HT1080 (cell line): ENCODE measurements at places on chromosomes 3 and 15. TPM values are rescaled to one million over a fixed set of nuclear protein-coding genes. Genes with fewer than 3 reads are reported as not detected.
A peak's percentile ranks its signal among the peaks of the same experiment; 100 is the strongest.

PPARG gene
- 1.7 and 2.6 TPM in 2 replicates for total RNA-seq

DNA sequence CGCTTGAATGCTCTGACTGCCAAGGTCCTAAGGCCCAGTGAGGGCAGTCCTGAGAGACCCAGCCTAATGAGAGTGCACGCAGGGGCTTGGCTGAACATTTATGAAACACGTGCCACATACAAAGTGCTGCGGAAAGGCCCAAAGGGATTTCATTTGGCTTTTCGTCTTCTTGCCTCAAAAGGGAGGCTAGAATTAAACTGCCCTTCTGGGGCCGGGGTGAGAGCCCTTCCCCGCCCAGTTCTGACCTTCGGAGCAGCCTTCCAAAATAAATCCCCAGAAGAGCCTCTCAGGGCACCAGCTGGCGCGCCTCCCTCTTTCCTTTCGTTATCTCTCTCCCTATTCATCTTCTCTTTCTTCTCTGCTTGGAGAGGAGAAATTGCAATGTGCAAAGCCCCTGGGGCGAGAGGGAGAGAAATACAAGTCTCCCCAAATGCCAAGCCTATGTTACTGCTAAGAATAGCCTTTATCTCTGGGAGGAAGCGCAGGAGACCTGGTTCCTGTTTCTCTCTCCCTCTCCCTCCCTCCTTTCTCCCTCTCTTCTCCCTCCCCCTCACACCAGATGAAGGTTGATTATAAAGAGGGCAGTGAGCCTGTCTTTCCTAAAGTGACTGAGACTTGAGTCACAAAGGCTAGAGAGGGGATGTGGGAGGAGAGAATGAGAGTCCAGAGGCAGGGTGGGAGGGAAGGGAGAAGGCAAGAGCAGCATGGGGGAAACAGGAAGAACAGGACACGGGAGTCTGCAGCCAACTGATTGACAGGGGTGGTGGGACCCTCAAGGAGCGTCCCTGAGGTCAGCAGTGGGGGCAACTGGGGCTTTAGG lies 36.7 kb upstream of the NDUFB4 start:
- peak; percentile 94 for DNase-seq

- DNase-seq, result no peak
These were observed 308.5 kb downstream of the SV2B start for GRCh38 chr15:91408476-91409076.

ADGRG7 gene
- not detected in 2 replicates for total RNA-seq

DNA sequence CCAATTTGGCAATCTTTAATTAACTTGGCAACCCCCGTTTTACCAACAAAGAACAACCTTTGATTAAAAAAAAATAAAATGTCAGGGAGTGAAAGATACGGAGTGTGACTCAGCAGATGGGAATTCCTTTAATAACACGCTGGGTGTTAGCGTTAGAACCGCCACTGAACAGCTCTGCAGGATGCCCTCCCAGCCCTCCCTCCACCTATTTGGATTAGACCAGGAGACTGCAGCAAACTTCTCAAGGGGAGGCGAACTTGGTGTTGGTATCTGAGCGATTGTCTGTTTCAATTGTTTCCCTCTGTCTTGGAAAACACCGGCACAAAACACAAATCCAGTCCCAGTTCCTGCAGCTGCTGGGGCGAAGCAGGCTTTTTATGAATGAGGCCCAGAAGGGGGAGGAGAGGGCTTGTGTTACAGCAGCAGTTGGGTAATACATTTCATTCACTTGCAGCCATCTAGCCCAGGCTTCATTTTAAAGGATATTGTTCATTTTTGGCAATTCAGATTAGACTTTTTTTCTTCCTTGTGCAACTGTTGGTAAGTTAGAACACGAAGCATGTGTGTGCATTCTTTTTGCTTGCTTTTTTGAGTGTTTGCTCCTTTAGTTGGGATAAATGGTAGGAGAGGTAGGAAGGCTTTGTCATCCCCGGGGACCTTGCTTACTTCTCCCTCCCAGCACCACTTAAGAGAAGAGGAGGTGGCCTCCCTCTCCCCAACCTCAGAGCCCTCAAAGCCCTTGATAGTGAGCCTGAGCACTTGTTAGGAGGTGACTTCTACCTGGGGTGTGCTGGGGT lies 152.3 kb downstream of the IGF1R start:
- DNase-seq, result peak; percentile 81

- no peak for DNase-seq
These were observed 10.9 kb downstream of the ITIH3 start for GRCh38 chr3:52805270-52806039.

DNA sequence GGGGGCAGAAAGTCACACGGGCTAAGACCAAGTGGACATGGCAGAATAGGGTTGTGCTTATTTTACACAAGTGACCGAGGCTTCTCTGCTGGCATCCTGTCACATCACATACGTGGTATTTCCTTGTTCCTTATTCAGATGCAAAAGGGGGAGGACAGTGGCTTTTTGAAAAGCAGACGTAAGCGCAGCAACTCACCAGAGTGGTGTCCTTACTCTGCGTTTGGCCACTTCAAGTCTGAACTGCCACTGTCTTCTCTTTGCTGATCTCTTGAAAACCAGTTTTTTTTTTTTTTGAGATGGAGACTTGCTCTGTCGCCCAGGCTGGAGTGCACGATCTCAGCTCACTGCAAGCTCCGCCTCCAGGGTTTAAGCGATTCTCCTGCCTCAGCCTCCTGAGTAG lies 113.2 kb downstream of the SOX2 start:
- no peak for DNase-seq

HCN4 gene
- total RNA-seq, result not detected in 2 replicates

DNA sequence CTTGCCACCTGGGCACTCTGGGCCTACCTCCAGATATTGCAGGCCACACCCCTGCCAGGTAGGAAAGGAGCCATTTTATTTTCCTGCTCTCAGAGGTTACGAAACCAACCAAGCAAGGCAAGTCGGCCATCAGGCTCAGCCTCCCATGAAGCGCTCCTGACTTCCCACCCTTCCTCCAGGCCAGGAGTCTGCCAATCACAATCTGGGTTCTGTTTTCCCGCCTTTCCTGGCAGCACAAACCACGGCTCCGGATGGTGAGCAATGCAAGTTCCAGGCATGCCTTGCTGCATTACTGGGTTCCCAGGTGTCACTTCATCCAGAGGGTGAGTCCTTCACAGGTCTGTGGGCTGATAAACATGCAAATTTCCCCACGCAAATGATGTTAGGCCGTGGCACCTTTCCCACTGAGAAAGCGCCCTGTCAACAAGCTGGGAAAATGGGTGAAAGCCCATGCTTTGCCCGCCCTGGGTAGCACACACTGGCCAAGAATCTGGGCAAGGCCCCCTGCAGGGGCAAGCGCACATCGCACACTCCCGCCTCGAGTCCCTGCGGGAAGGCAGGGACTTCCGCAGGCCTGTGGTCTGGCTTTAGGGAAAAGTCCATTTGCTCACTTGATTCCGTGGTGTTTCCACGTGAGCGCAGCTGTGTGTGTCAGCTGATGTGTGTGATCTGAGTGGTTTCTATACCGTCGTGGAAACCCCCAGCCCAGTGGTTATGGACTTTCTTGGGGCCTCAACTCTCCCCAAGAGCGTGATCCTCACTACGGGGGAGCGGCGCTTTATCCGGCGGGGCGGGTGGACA lies 61.6 kb upstream of the RYK start:
- DNase-seq, result peak; percentile 55

DNA sequence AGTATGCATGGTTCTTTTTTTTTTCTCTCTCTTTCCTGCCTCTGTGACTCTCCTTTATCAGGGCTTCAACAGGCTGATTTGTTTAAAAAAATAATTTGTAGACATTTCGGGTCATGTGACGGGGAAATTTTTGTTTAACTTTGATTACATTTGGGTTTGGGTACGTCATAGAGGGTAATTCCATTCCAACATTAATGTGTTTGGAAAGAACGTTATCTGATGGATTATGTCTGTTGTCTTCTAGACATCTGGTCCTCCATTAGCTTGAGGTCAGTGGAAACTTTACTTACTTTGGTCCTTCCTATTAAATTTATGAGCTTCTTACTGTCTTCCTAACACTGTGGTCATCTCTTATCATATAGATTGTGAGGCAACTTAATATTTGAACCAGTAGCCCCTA lies 80.9 kb downstream of the STT3B start:
- no peak for DNase-seq

- no peak for DNase-seq
These were observed 69.3 kb upstream of the TSPAN3 start for GRCh38 chr15:77140220-77140619.

DNA sequence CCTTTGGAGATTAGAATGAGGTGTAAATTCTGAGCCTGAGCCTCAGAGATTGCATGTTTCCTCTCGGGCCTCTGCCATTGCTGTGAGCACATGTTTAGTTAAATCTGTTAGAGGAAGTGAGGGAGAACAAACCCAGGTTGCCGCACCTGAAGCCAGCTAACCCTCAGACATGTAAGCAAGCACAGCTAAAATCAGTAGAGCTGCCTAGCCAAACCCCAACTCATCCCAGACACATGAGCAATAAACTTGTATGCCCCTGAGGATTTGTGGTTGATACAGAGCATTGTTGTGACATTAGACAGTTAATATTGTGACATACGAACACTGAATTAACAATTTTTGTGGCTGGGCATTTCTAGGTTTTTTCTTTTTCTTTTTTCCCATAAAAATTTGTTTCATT lies 41.9 kb downstream of the NMD3 start:
- DNase-seq, result no peak
